ENCODE measurements at places on chromosomes 7 and 10.

GRCh38 chr7:124781418-124781817, 15.8 kb upstream of the GPR37 start:
- no peak for DNase-seq

- DNase-seq, result no peak
Measured at GRCh38 chr10:71966046-71967004, 2.1 kb downstream of the CHST3 start.

DNA sequence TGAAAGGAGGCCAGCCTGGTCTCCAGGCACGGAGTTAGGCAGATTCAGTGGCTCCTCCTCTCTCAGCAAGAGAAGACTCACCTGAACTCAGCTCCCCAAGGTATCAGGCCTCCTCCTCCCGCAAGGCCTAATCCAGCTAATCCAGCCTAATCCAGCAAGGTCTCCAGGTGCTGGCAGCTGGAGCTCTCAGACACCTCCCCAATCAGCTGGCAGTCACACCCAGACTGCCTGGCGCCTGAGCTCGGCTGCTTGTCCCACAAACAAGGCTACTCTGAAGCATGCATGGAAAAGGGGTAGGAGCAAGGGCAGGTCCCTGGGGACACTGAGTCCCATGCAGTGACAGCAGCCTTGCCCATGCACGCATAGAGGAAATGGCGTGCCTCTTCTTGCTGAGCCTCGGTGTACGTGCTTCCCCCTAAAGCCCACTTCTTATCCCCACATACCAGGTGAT, 3.3 kb upstream of the OPN4 start:
- DNase-seq, result no peak

DNA sequence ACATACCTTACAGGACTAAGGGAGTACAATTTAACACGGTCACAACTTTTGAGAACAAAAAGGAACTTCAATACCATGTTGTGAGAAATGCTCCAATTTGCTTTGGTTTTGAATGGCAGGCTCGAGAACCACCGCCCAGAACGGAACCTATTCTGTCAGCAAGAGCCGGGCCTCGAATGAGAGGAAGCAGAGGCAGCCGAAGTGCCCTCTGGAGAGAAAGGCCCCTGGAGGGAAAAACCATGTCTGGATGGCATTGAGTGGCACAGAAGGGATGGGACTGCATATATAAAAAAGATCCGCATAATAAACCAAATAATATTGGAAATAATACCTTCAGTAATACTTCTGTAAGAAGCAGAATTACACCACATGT, 85.6 kb downstream of the CHST15 start:
- DNase-seq, result no peak

DNA sequence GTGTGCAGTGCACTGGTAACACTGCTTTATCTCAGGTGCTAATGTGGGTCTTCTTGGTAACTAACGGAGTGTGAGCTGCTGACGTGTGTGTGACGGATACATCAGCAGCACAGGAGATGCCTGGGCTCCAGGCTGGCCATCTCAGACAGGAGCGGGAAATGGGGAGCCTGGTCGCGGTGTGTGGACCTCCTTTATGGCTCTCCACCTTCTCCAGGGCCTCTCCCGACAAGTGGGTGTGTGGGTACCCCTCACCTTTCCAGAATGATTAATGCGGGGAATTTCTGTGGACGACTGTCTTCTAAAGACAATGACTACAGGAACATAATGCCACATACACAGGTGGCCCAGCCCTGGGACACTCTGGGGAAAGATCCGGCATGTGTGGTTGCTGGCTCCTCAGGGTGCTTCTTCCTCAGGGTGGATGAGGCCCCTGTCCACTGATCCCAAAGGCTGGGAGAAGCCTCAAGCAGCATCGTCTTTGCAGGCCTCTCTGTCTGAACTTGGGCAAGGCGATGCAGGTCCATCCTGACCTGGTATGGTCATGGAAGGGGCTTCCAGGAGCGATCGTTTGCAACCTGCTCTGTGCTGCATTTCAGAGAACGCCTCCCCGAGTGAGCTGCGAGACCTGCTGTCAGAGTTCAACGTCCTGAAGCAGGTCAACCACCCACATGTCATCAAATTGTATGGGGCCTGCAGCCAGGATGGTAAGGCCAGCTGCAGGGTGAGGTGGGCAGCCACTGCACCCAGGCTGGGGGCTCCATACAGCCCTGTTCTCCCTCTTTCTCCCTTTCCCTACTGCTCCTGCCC, 20.3 kb upstream of the CSGALNACT2 start:
- no peak for DNase-seq

DNA sequence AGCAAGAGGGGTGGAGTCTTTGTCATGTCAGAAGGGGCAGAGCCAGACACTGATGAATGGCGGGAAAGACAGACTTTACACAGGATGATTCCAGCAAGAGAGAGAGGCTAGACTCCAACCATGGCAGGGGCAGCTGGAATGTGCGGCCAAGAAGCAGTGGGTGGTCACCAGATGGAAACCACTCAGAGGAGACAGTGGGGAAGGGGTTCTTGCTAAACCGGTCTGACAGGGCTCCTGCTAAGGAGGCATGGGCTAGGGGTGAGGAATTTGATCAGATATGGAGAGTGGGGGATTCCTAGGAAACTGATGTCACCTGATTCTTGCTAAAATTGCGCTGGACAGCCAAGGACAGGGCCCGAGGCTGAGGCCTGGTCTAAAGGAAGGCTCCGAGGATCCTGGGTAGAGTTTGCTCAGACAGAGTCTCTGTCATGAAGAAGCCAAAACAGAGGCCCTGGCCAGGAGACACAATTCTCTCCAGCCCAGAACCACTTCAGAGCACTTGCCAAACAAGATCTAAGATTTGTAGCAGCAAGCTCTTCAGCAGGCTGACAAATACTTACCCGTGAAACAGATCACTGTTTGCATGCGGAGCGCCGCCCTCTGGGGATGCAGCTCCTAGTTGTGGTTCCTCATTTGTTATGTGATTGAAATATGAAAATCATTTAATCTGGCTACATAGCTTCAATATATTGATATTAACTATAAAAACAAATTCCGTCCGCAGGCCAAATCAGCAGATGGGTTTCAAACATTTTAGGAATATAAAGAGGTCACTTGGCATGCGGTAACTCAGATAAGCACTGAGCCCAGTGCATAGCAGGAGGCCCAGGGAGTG, 377.0 kb downstream of the TCERG1L start:
- DNase-seq, result no peak

DNA sequence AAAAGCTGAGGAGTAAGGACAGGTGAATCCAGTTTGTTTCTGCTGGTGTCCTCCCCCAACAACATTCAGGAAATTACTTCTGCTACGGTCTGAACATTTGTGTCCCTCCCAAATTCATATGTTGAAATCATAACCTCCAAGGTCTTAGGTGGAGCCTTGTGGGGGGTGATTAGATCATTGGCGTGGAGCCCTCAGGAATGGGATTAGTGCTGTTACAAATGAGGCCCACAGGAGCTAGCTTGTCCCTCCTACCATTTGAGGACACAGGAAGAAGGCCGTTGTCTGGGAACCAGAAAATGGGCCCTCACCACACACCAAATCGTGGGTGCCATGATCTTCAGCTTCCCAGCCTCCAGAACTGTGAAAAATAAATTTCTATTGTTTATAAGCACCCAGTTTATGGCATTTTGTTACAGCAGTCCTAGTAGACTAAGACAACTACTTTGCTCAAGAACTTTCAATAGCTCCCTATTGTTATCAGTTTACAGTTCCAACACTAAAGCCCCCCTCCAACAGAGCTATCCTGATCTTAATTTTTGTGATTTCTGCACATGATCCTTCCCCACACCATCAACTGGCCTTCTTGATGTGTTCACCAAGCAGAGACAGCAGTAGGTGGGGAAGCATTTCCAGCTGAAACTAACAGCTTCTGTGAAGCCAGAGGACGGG, 2.1 kb upstream of the LRMDA start:
- DNase-seq, result no peak

DNA sequence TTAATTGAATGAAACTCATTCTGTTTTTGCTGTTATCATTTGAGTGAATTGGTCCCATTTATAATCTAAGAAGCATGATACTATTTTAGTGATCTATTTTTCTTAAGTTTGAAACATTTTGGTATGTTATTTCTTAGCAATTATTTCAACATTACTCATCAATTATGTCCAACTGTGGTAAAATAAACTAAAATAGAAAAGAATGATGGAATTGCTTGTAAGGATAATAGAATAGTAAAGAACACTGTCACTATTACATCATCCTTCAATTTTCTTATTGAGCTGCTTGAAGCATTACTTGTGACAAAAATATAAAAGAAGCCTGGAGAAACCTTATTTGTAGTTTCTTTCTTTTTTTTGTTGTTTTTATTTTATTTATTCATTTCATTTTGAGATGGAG, 42.4 kb downstream of the ZNF487 start:
- no peak for DNase-seq

GRCh38 chr7:26155531-26156375, 3.8 kb downstream of the NFE2L3 start:
- no peak for DNase-seq

- DNase-seq, result no peak
Measured at GRCh38 chr7:119720541-119720940, 552.4 kb upstream of the KCND2 start.

DNA sequence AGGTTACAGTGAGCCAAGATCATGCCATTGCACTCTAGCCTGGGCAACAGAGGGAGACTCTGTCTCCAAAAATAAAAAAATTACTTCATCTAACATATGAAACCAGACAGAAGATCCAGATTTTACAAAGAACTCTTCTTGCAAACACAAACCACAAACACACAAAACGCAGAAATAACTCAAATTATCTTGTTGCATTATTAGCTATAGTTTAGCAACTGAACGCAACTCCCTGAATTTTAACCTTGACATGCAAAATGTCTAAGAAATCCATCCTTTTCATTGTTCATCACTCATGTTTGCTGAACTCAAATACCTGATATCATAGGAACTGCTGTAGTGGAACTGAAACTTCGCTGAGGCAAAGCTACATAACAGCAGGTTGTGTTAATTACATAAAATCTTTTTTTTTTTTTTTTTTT, 64.1 kb downstream of the MICU1 start:
- DNase-seq, result no peak

GRCh38 chr10:123517901-123518300, 148.3 kb upstream of the GPR26 start:
- no peak for DNase-seq

DNA sequence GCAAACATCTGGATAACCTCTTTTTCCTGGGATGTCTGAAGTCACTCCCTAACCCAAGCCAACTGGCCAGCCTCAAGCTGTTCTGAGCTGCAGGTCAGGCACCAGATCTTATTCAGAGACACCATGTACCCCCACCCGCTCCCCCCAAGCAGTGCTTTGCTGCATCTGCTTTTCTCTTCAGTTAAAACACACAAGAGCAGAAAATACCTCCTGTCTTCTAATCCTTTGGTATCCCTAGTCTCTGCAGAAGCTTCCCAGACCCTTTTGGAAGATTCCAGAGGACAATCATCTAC, 3.0 kb downstream of the ZNF488 start:
- DNase-seq, result no peak

- no peak for DNase-seq
Measured at GRCh38 chr10:78820007-78820362, 248.8 kb upstream of the ZMIZ1 start.

DNA sequence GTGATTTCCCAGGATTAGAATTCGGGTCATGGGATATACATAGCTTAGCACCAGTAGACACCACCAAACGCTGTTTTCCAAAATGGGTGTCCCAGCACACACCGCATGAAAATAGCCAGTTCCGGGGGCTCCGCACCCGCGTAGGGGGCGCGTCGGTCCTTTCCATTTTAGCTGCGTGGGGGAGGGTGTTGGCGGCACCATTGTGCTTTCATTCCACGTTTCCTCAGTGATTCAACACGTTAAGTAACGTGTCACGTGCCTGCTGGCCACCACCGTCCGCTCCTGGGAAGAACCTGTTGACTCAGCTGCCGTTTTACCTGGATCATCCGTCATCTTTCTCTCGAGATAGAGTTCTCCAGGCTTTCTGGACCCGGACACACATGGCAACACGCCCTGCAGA, 25.6 kb upstream of the ADGRA1 start:
- no peak for DNase-seq

Data from activated naive CD4-positive, alpha-beta T cell treated with Interleukin-2 at 50 U/mL for 16 hours (primary cell).